Lower lobe of right lung (tissue), 2 donors: ENCODE measurements at places on chromosomes 16 and 17. TPM values are rescaled to one million over a fixed set of nuclear protein-coding genes. Genes with fewer than 3 reads are reported as not detected.
A peak's percentile ranks its signal among the peaks of the same experiment; 100 is the strongest.

DNA sequence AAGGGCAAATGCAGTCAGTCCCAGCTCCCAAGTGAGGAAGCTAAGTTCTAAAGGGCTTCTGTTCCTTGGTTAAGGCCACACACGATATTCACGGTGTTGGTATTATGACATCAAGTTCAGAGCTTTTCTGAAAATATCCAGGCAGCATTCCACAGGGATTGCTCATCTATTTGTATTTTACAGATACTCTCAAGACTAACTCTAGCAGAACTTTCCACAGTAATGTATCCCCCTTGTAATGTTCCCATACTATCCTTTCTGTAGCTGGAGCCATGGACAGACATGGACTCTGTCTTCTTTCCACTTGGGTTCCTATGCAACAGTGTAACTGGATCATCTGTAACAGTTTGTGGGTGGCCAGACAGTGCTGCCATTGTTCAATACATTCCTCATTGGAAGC, 13.5 kb downstream of the SDR42E1 start:
- peaks cover 16% of the 10 kb centered on the region for H3K4me1 ChIP-seq
- H3K4me3 ChIP-seq = no peak overlapping the region
- no peak for DNase-seq
- no peak overlapping the region for H3K27ac ChIP-seq
- H3K27me3 ChIP-seq = no peaks in the 10 kb centered on the region

Gene LYRM1
- total RNA-seq = 23.3 TPM

Gene EEF2KMT
- total RNA-seq = 9.5 TPM

DNA sequence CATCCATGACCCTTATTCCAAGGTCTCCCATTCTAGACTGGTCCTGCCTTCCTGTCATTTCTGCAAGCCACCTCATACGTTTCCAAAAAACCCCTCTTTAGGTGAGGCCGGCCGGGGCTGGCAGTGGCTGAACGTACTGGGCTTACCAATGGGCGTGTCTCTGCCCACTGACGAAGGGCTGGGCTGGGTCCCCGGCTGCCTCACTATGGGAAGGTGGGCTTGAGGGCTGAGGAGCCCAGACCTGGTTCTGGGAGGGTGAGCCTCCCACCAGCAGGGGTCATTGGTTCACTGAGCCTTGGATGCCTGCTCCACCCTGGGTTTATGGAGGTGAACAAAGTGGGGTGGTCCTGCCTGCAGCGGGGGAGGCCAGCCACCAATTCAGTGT, 19.9 kb downstream of the KDM8 start:
- DNase-seq = peak; percentile 42
- peaks cover 41% of the 10 kb centered on the region for H3K36me3 ChIP-seq
- H3K27me3 ChIP-seq = no peaks in the 10 kb centered on the region
- no peak overlapping the region for H3K4me3 ChIP-seq

DNA sequence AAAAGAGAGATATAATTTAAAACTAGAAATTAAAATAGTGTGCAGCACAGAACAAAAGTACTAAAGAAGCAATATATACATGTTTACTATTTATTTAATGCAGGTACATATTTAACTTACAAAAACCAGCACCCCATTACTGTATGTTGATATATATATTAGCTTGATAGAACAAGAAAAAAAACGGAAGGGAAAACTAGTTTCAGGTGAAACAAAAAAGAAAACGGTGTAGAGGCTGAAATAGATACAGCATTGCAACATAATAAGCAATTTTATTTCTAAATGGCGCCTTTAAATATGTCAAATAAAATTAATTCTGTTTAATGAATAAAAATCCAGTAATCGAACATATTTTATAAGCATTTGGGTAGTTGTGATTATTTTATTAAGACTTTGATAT, 3.9 kb downstream of the HNF1B start:
- peaks cover 91% of the 10 kb centered on the region for H3K27me3 ChIP-seq
- no peaks in the 10 kb centered on the region for H3K36me3 ChIP-seq
- peak overlapping the region; percentile 56 for H3K4me3 ChIP-seq
- no peak for DNase-seq
- H3K27ac ChIP-seq = peak overlapping the region; percentile 84
- H3K4me1 ChIP-seq = peaks cover 30% of the 10 kb centered on the region

DNA sequence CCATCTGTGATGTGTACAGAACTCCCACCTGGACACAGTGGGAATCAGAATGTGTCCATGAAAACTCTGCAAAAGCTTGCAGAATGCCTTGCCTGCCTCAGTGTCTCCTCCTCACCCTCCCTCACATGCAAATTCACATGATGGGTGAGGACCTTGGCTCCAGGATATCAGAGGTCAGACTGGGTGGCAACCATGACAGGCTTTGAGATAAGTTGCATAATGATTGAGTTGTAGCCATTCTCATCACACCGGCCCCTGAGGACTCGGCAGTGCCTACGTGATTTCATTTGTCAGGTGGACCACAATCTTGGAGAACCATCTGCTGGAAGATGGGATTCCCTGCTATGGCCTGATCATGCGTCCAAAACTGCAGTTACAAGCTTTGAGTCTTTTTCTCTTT, 3.9 kb upstream of the ADCY9 start:
- no peak overlapping the region for H3K4me3 ChIP-seq
- peaks cover 10% of the 10 kb centered on the region for H3K4me1 ChIP-seq
- no peaks in the 10 kb centered on the region for H3K27me3 ChIP-seq
- no peaks in the 10 kb centered on the region for H3K36me3 ChIP-seq

Gene MAPK8IP3
- total RNA-seq = 63.0 TPM

DNA sequence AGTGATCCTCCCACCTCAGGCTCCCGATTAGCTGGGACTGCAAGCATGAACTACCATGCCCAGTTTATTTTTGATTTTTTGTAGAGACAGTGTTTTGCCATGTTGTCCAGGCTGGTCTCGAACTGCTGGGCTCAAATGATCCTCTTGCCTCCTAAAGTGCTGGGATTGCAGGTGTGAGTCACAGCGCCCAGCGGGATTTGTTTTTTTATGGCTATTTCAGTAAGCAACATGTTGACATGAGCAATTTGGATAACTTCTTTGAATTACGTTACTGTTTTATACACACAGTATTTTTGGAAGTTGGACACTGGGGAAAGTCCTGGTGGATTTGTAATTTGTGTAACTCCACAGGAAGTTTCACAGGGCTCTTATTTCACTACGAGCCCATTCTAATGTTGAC, 18.5 kb upstream of the RHOT1 start:
- peaks cover 13% of the 10 kb centered on the region for H3K4me1 ChIP-seq
- DNase-seq = no peak
- H3K27ac ChIP-seq = no peak overlapping the region
- no peaks in the 10 kb centered on the region for H3K27me3 ChIP-seq
- no peaks in the 10 kb centered on the region for H3K36me3 ChIP-seq

DNA sequence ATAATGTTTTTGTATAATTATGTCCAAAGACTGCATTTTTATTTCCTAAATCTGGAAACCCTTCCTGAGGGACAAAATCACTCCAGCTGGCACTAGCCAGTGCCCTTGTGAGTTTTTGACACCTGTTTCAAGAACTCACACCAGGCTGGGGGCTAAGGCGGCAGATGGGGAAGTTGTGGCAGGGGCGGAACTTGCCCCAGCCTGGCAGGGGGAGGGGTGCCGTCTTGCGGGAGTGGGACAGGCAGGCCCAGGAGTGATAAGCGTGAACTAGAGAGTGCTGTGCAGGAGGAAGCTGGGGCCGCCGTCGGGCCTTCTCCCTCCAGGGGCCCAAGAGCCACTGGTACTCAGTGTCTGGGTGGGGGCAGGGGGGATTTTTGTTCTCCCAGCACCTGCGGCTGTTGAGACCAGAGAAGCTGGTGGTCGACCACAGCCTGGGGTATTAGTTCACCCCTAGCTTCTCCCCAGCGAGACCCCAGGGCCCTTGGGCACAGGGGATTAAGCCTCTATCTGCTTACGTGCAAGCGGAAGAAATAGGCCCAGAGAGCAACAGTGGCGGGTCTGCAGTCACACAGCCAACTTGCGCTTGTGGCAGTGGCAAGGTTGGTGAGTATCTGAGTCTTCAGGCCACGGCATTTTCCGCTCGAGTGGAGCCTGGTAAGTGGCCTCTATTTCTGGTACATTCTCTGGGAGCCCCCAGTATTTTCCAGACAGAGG, 40.2 kb upstream of the PLCG2 start:
- no peak overlapping the region for H3K4me3 ChIP-seq
- H3K36me3 ChIP-seq = no peaks in the 10 kb centered on the region
- H3K4me1 ChIP-seq = peaks cover 17% of the 10 kb centered on the region
- H3K27me3 ChIP-seq = no peaks in the 10 kb centered on the region

DNA sequence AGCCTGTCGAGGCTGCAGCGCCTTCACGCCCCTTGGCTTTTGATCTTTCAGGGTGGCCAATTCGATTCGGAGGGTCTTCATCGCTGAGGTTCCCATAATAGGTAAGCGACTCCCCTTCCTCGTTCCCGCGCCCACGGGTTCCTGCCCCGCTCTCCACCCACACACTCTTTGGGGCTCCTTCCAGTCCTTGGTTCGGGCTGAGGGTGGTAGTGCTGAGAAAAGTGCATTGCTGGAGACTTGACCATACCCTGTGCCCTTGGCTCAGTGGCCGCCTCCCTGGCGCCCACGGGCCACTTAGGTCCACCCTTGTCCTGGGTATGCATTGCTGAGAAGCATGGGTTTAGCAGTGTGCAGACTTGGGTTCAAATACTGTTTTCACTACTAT, 491 bp downstream of the POLR2C start:
- peak overlapping the region; percentile 94 for H3K27ac ChIP-seq
- H3K4me3 ChIP-seq = peak overlapping the region; percentile 85
- H3K27me3 ChIP-seq = no peaks in the 10 kb centered on the region
- peaks cover 47% of the 10 kb centered on the region for H3K4me1 ChIP-seq
- H3K36me3 ChIP-seq = peaks cover 72% of the 10 kb centered on the region

Gene MRPL45
- total RNA-seq = 26.7 TPM

DNA sequence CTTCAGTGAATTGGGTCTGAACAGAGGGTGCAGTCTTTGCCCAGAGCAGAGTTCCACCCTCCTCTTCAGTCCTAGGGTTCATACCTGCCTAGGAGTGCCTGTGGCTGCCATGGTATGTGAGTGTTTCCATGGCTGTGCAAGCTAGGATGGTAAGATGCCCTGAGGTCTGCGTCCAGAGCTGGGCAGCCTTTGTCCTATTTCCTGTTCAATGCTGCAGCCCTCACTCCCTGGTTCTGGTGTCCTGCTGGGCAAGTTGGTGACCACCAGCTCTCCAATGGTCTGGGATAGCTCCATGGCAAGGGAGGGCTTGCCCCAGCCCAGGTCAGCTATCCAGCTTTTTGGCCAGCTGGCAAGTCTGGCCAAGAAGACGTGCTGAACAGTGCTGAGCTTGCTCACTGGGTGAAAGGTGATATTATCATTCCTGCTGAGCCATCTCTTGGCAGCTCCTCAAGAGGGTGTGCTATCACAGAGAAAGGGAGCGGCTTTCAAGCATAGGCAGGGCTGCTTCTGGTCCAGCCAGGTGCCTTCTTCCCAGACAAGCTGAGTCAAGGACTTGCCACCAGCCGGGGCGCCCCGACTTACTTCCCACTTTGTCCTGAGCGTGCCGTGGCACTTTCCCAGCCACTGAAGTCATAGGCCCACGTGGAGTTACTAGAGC, 13.0 kb upstream of the NFATC3 start:
- peaks cover 46% of the 10 kb centered on the region for H3K4me1 ChIP-seq
- H3K36me3 ChIP-seq = peaks cover 61% of the 10 kb centered on the region
- no peak overlapping the region for H3K4me3 ChIP-seq
- no peaks in the 10 kb centered on the region for H3K27me3 ChIP-seq

GRCh38 chr17:39104657-39105056, 46.8 kb downstream of the PLXDC1 start:
- H3K4me1 ChIP-seq = peaks cover 6% of the 10 kb centered on the region
- no peak overlapping the region for H3K27ac ChIP-seq
- DNase-seq = no peak
- no peaks in the 10 kb centered on the region for H3K27me3 ChIP-seq
- no peak overlapping the region for H3K4me3 ChIP-seq

DNA sequence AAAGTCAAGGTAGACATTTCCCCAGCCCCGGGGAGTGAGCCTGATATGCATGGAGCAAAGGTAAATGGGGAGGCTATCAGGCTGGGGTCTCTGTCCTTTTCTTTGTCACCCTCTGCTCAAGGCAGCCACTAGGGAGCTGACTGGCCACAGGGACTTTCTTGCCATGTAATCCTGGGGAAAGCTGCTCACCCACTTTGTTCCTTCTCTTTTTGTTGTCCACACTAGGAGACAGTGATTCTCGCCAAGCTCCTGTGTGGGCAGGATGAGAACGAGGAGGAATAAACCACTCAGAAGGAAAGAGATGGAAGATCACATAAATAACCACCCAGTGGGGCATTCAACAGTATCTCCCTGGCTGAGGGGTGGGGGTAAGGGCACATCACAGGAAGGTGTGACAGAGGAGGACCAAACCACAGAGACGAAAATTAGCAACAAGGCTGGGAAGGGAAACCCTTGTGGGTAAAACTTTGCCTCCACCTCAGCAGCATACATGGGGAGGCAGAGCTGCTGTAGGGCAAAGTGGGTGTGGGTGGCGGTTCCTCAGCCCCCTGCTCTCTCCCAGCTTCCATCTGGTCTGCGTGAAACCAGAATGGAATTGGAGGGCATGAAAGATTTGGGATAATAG, 26.2 kb upstream of the CCL1 start:
- H3K27me3 ChIP-seq = no peaks in the 10 kb centered on the region
- no peaks in the 10 kb centered on the region for H3K36me3 ChIP-seq
- H3K4me3 ChIP-seq = no peak overlapping the region
- no peak for DNase-seq

GRCh38 chr17:15361592-15361991, 20.2 kb upstream of the TEKT3 start:
- DNase-seq = no peak
- H3K27me3 ChIP-seq = no peaks in the 10 kb centered on the region
- H3K4me3 ChIP-seq = no peak overlapping the region
- H3K4me1 ChIP-seq = no peaks in the 10 kb centered on the region
- no peaks in the 10 kb centered on the region for H3K36me3 ChIP-seq
- no peak overlapping the region for H3K27ac ChIP-seq

GRCh38 chr17:47205419-47205963, 3.7 kb upstream of the MYL4 start:
- H3K27me3 ChIP-seq = no peaks in the 10 kb centered on the region
- peak overlapping the region; percentile 10 for H3K4me3 ChIP-seq
- peak; percentile 82 for DNase-seq
- H3K36me3 ChIP-seq = no peaks in the 10 kb centered on the region
- H3K4me1 ChIP-seq = peaks cover 26% of the 10 kb centered on the region

- peak; percentile 57 for DNase-seq
- no peak overlapping the region for H3K4me3 ChIP-seq
- peak overlapping the region; percentile 78 for H3K27ac ChIP-seq
- H3K27me3 ChIP-seq = no peaks in the 10 kb centered on the region
- peaks cover 26% of the 10 kb centered on the region for H3K4me1 ChIP-seq
These were observed 4.0 kb upstream of the ZNF267 start for GRCh38 chr16:31869511-31870201.

- H3K36me3 ChIP-seq = peaks cover 45% of the 10 kb centered on the region
- DNase-seq = no peak
- no peak overlapping the region for H3K27ac ChIP-seq
- peaks cover 4% of the 10 kb centered on the region for H3K4me1 ChIP-seq
These were observed 37.1 kb downstream of the TMEM11 start for GRCh38 chr17:21176773-21177395.

Gene PRKCB
- total RNA-seq = 24.1 TPM

Gene WBP2
- total RNA-seq = 145 TPM

Gene RPTOR
- 34.0 TPM for total RNA-seq

Gene TAX1BP3
- total RNA-seq = 82.8 TPM

- no peaks in the 10 kb centered on the region for H3K27me3 ChIP-seq
- peaks cover 69% of the 10 kb centered on the region for H3K36me3 ChIP-seq
- H3K4me1 ChIP-seq = peaks cover 50% of the 10 kb centered on the region
- peak; percentile 65 for DNase-seq
- H3K27ac ChIP-seq = peak overlapping the region; percentile 78
These were observed 24.8 kb upstream of the MRPS23 start for GRCh38 chr17:57874434-57875289.
